ENCODE measurements at places on chromosomes 3 and 15.

DNA sequence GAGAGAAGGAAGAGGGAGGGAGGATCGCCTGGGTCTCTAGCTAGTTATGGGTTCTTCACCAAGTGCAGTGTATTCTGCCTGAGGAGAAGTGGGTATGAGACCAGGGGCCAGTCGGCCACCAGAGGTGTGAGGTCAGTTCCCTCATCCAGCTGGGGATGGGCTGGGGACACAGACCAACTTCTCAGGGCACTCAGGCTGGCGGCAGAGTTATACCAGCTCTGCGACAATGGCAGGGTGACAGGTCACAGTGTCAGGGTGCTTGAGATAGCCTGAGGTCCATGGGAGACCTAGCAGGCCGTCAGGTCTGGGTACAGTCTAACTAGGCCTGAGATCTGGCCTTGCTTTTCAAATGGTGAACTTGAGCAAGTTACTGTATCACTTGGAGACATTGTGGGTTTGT is 31.4 kb upstream of the PLXNA1 start:
- no peak for DNase-seq

- DNase-seq, result no peak
Measured at GRCh38 chr3:46386205-46386604, 15.5 kb downstream of the CCR5 start.

DNA sequence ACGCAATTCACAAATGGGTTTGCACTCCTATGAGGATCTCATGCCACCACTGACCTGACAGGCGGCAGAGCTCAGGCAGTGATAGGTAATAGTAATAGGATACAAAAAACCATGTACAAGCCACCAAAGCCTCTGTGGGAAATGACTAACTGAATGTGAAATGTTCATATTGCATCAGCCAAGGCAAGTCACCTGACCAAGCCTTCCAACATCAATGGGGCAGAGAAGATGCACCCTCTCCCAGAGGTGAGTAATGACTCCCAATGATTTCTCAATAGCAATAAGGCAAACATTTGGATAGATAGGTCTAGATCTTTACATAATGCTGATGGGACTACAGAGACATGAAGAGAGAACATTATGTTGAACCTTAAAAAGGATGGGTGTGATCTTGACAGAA is 14.9 kb downstream of the CNTN3 start:
- DNase-seq, result no peak

DNA sequence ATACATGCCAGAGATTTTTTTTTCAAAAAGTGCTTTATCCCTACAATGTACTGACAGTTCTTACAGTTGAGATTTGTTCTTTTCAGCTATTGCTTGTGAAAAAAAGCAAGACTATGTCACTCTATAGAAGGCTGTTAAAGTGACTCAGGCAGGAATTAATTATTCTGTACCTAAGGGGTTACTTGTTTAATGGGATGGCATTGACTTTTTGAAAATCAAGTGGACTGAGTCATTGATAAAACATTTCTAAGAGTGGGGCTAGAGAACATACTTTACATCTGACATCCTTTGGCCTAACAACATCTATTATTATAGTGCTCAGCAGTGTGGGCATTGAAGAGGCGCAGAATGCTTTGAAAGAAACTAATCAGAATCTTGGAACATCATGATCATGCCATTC is 34.3 kb downstream of the INTS14 start:
- no peak for DNase-seq

DNA sequence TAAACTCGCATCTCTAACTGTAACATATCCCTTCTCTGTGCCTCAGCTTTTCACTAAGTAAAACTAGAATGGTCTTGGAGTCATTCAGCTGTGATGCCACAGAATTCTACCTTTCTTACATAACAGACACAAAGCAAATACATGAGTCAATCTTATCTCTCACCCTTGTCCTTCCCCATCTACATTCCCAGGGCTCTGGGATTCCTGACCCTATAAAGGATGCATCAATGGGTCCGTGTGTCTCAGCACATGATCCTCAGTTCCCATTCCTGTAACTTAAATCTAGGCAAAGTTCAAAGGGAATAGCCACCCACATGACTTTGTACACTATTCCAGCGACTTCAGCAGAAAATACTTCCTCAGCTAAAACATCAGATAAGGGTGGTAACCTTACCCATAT is 11.8 kb upstream of the ARL8B start:
- DNase-seq, result no peak

DNA sequence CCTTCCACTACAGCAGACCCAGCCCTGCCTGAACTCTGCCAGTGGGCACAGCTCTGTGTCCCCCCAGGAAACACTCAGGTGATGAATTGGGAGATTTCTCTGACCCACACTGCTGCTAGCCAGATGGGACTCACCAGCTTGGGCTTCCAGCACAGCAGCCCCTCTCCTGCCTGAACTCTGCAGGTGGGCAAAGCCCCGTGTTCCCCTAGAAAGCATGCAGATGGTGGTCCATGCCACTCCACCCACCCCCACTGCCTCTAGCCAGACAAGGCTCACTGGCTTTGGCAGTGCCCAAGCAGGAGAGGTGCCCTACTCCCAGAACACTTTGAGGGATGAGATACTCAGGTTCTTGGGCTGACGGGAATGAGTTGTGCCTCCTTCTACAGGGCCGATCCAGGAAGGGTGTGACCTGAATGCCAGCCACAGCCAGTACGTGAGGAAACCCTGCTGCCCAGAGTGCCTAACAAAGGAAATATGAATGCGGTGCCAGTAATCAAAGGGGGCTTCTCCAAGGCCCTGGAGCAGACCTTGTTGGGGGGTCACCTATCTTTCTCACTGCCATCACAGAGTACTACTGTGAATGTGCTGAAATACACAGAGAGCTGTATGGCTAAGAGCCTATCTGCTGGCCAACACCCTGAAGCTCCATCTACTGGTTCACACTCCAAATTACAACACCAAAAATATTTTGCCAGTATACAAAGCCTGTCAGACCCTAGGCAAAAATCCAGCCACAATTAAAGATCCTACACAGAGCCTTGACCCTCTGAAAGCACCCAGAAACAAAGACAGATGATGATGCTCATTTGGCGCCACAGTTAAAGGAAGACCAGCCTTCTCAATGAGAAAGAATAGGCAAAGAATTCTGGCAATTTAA is 61.9 kb downstream of the BTLA start:
- DNase-seq, result peak; percentile 18

DNA sequence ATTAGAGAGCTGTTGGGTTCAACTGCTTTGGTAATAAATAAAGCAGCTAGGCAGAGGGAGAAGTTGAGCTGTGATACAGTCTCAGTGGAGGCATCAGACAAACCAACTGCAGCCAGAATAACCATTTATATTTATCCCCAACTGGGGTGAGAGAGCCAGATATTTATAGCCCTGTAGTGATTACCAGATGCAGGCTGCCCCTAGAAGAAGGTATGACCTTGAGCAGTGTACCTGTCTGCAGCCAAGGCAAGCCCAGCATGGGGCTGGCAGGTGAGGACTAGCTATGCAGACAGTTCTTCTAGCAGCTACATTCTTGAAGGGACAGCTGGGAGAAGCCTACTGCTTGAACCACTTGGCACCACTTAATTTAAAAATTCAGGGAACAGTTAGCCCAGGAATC is 144.4 kb upstream of the EPHA3 start:
- no peak for DNase-seq

DNA sequence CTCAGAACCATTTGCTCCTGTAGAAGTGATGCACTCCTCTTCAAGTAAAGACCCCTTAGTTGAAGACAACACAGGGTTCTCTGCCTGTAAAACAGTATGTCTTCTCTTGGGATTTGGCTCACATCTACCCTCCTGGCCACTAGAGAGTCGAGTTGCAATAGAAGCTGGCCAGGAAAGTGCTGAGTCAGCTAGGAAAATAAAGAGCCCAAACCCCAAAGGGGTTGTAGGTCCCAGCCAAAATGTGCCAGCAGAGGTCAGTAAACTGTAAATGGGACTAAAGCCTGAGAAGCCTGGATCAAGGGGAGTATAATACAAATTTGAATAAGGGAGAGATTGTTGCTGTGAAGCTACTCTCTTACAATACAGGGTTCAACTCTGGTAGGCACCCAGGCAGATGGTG is 37.2 kb upstream of the THBS1 start:
- no peak for DNase-seq

GRCh38 chr3:73828348-73828747 is 203.6 kb upstream of the PDZRN3 start:
- no peak for DNase-seq

DNA sequence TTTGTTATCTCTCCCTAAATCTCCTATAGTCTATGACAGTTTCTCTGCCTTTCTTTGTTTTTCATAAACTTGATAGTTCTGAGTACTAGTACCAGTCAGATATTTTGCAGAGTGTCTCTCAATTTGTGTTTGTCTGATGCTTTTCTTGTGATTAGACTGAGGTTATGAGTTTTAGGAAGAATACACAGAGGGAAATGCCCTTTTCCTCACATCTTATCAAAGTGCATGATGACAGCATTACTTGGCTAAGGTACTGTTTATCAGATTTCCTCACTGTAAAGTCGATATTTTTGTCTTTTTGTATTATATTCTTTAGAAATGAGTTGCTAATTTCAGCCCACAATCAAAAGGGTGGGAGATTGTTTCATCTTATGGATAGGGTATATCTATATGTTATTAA is 45.6 kb downstream of the GLCE start:
- no peak for DNase-seq

DNA sequence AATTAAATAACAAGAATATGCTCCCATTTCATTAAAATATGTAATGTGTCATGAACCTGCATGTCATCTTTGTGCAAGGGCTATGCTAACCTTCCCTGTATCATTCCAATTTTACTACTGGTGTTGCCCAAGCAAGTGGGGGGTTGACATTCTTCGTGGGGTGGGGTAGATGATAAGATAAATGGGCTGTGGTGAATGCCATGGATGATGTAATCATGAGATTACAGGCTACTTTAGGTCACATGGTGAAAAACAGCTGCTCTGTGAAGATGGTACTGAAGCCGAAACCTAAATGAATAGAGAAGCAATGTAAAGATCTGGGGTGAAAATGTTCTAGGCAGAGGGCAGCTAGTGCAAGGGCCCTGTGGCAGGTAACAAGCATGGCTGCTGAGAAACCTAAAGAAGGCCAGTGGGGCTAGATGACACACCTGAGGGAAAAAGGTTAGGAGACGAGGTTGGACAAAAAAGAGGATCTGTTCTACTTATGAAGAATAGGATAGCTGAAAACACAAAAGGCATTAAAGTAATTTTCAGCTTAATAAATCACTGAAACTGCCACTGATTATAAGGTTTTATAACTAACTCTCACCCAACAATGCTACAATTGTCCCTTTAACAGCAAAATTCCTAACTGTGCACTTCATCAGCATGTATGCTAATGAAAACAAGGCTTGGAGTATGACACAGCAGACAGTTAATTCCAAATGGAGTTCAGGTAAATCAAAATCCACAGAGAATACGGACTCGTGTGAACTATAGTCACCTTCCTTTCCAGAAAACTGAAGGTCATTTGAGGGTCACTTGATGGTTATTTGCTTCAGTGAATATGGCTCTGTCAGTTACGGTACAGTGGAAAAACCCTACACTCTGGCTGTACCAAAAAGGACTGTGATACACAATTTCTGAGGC is 35.0 kb downstream of the MTMR10 start:
- DNase-seq, result no peak

- DNase-seq, result no peak
Measured at GRCh38 chr3:102084006-102084405, 234.7 kb downstream of the NFKBIZ start.

GRCh38 chr3:119219069-119219468 is 21.6 kb downstream of the B4GALT4 start:
- peak; percentile 26 for DNase-seq

DNA sequence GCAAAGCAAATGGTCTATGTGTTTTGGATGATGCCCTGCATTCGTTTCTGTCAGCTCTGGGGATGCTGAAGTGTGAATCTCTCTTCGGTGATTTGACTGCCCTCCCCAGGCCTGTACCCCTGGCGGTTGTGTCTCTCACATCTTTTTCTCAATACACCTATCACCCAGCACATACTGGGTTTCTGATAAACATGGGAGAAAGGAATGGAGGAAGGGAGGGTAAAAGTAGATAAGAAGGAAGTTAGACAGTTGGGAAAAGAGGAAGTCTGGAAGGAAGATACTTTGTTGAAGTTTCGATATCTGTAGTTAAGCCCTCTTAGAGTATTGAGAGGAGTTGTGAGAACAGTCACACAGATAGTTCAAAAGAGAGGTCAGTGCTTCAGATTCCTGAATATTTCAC is 35.8 kb upstream of the LRTM1 start:
- DNase-seq, result no peak

DNA sequence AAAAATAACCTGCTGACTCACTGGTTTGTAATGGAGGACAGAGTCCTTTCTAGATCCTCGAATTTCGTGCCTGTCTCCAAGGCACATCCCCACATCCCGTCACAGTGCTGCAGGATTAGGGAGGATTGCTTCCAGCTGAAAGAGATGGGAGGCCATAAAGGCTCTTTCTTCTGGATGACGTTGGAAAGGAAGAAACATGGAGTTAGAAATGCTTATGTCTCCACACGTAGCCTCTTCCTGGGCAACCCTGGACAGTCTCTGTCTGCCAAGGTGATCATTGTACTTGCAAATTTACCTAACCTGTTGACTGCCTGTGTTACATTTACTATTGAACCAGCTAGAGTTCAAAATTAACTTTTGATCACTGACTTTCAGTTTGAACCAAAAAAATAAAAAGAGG is 27.6 kb upstream of the VILL start:
- no peak for DNase-seq

GRCh38 chr3:171054231-171054630 is 27.7 kb upstream of the SLC2A2 start:
- no peak for DNase-seq

DNA sequence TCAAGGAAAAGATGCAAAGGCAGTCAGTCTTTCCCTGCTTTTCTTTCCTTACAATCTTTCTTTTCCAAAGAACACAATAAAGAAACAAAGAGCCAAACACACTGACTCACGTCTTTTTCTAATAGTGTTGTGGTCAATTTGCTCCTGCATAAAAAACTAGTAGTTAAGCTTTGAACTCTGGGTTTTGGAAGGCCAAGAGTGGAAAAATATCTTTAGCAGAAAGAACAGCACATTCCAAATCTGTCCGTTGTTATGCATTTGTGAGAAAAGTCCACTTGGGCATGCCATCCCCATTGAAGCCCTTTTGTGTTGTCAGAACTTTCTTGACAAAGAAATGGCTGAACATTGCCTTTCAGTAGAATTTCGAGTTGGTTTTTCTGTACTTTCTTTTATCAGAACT is 18.2 kb downstream of the COL8A1 start:
- no peak for DNase-seq

- DNase-seq, result no peak
Measured at GRCh38 chr3:155079468-155079745, 712 bp upstream of the MME start.

GRCh38 chr15:93060336-93061248 is 28.4 kb downstream of the RGMA start:
- no peak for DNase-seq

GRCh38 chr15:101554115-101554915 is 64.8 kb upstream of the PCSK6 start:
- DNase-seq, result no peak

- no peak for DNase-seq
Measured at GRCh38 chr3:23112491-23112890, 90.6 kb upstream of the UBE2E2 start.
